ENCODE measurements at places on chromosomes 7 and 10.
A peak's percentile ranks its signal among the peaks of the same experiment; 100 is the strongest.

DNA sequence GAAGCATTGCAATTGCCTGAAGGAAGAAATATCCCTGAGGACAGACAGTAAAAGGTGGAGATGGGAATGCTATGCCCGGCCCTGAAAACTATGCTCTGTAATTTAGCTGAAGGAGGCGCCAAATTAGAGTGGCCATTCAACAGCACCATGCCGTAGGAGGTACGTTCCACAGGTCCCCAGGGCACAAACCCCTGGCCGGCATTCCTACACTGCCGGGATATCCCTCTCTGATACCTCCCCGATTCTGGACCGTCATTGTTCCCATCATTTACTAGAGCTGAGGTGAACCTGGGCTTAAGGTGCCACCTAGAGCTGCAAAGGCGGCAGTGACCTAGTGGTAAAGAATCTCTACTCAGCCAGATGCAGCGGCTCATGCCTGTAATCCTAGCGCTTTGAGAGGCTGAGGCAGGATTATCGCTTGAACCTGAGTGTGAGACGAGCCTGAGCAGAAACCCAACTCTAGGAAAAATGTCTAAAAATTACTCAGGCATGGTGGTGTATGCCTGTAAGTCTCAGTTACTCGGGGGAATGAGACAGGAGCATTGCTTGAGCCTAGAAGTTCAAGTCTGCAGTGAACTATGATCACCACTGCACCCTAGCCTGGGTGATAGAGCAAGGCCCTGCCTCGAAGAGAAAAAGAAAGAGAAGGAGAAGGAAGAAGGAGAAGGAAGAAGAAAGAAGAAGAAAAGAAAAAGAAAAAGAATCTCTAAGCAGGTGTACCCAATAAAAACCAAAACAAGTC lies 53.0 kb upstream of the TNKS2 start:
- H3K4me3 ChIP-seq = no peak overlapping the region
- DNase-seq = no peak
- peaks cover 29% of the 10 kb centered on the region for H3K27me3 ChIP-seq
- H3K36me3 ChIP-seq = no peaks in the 10 kb centered on the region
- H3K4me1 ChIP-seq = no peaks in the 10 kb centered on the region

- H3K4me1 ChIP-seq = peaks cover 45% of the 10 kb centered on the region
- peak overlapping the region; percentile 85 for H3K27ac ChIP-seq
- DNase-seq = no peak
- peak overlapping the region; percentile 79 for H3K4me3 ChIP-seq
- peaks cover 16% of the 10 kb centered on the region for H3K36me3 ChIP-seq
These were observed 4.8 kb downstream of the IMPDH1 start for GRCh38 chr7:128404886-128405470.

DNA sequence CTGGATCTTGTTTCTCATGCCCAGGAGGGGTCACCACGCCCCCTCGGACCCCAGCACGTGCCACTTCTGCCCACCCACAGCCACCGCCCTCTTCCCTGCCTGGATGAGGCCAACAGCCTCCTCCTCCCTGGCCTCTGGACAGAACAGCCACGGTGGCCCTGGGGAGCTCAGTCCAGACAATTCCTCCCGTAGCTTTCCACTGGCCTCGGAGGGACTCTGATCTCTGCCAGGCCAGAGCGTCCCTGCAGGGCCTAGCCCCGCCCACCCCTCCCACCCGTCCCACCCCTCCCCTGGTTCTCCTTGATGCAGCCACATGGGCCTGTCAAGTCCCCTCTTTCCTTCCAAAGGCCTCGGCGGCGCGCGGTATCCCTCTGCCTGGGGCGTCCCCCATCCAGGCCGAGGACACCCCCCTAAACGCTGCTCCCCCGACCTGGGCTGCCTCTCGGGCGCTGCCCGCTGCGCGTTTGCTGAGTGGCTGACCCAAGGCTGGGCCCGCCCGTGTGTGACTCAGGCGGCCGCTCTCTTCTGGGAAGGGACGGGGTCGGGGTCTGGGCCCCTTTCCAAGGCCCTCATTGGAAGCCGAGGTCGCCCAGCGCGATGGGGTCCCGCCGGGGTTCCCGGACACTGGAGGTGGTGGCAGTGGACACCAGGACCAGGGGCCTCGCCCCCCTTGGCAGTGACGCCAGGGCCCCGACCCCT lies 557 bp downstream of the TMEM120A start:
- peaks cover 28% of the 10 kb centered on the region for H3K4me1 ChIP-seq
- H3K4me3 ChIP-seq = peak overlapping the region; percentile 62
- peak; percentile 21 for DNase-seq

DNA sequence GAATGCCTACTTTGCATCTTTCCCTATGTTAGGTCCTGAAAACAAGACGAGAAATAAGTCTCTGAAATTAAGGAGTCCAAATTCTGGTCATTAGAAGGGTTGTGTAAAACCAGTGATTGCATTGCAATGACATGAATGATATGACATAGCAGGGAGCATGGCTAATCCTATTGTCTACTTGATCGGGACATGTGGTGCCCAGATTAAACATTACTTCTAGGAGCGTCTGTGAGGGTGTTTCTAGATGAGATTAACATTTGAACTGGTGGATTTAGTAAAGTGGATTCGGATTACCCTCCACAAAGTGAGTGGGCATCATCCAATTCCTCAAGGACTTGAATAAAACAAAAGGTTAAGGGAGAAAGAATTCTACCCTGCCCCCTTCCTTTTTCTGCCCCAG lies 434.9 kb upstream of the KLF6 start:
- DNase-seq = no peak
- H3K4me1 ChIP-seq = no peaks in the 10 kb centered on the region
- H3K4me3 ChIP-seq = no peak overlapping the region
- no peaks in the 10 kb centered on the region for H3K36me3 ChIP-seq
- peaks cover 7% of the 10 kb centered on the region for H3K27me3 ChIP-seq

- no peaks in the 10 kb centered on the region for H3K4me1 ChIP-seq
- H3K4me3 ChIP-seq = no peak overlapping the region
- no peaks in the 10 kb centered on the region for H3K36me3 ChIP-seq
These were observed 356.6 kb downstream of the BBS9 start for GRCh38 chr7:33485747-33486493.

DNA sequence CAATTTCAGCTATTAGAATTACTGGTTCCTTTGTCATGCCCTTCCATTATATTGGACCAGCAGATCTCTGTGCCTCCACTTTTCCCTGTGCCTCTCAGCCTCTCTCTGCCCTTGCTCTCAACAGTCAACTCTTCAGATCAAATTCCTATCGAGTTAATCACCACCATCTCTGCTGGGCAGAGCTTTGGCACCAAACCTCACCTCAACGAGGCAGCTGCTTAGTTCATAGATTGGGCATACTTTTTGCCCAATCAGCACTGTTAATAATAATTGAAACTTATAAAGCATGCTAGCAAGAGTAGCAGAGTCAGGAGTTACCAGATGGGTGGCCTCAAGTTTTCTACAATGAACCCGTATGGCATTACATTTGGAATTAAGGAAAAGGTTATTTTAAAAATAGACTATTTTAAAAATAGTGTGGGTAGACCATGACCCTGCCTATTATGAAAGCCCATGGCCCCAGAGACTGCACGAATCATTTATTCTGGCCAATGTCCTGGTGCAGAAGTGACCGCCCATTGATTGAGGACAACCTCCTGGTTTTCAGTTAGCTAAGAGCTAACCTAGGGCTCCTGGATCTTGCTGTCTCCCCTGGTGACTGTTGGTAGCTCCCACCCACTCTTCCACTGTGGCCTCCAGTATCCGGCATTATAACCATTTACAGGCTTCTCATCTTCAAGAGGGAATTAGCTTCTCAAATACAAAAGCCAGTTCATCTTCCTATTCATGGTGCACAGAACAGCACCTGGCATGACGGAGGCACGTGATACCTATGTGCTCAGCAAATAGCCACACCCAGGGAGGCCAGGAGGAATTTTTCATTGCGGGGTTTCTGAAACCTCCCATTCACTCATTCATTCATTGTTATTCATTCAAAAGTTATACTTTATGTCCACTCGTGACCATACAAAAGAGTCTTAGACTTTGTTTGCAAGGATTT lies 265.4 kb downstream of the INHBA start:
- no peak overlapping the region for H3K4me3 ChIP-seq
- H3K4me1 ChIP-seq = no peaks in the 10 kb centered on the region
- no peak for DNase-seq
- H3K27me3 ChIP-seq = no peaks in the 10 kb centered on the region
- H3K27ac ChIP-seq = no peak overlapping the region

DNA sequence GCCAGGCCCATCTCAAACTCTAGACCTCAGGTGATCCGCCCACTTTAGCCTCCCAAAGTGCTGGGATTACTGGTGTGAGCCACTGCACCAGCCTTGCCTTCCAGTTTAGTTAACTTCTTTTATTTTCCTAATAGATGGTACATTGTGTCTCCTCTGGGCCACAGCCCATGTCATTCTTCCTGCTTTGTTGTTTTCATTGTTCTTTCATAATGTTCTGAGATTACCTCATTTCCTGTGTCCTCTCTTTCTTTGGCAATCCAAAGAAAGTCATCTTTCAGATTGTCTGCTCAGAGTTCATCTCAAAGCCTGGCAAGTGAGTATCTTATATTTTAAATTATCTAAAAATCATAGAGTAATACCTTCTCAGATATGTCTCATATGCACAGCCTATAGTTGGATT lies at the start of gene OLAH:
Gene OLAH, plus strand, starts transcription at position 270 of the 400 bp plus-strand sequence. CDS start 3,346 bp downstream, outside the sequence.
- H3K4me1 ChIP-seq = peaks cover 30% of the 10 kb centered on the region
- H3K27me3 ChIP-seq = no peaks in the 10 kb centered on the region
- no peak for DNase-seq
- H3K36me3 ChIP-seq = peaks cover 4% of the 10 kb centered on the region
- peak within 1 kb of the TSS; percentile 82 for H3K27ac ChIP-seq
